ENCODE measurements at places on chromosomes 11 and 22. TPM values are rescaled to one million over a fixed set of nuclear protein-coding genes. Genes with fewer than 3 reads are reported as not detected.

Gene CHST1
- 0.65 TPM for total RNA-seq

Gene TRIM44
- 33.9 TPM for total RNA-seq

GRCh38 chr11:95222817-95223216 lies 8.2 kb downstream of the SESN3 start:
- no peak for DNase-seq

Gene TTC36
- total RNA-seq: 1.6 TPM

Gene C11orf86
- total RNA-seq: not detected

DNA sequence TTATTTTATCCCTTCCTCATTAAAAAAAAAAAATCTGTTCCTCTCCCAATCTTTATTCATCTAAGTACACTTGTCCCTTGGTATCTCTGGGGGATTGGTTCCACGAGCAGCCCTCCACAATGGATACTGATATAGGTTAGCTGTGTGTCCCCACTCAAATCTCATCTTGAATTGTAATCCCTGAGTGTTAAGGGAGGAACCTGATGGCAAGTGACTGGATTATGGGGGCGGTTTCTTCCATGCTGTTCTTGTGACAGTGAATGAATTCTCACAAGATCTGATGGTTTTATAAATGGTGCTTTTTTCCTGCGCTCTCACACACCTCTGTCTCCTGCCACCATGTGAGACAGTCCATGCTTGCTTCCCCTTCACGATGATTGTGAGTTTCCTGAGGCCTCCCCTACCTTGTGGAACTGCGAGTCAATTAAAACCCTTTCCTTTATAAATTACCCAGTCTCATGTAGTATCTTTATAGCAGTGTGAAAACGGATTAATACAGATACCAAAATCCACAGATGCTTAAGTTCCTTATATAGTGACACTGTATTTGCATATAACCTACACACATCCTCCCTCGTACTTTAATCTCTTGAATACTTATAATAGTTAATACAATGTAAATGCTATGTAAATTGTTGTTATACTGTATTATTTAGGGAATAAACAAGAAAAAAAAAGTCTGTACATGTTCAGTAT lies 62.0 kb downstream of the PACS1 start:
- no peak for DNase-seq

- DNase-seq: no peak
Observed at GRCh38 chr11:2836315-2837095, 49.1 kb downstream of the CDKN1C start.

GRCh38 chr11:3950996-3951660 lies 95.7 kb downstream of the STIM1 start:
- no peak for DNase-seq

- peak; percentile 67 for DNase-seq
Observed at GRCh38 chr11:68191661-68192579, 21.2 kb downstream of the KMT5B start.

Gene RNASEH2C
- total RNA-seq: 81.1 TPM

Gene ME3
- 25.0 TPM for total RNA-seq

GRCh38 chr11:85699957-85700741 lies 14.2 kb upstream of the CCDC89 start:
- DNase-seq: no peak

GRCh38 chr11:824942-825341 lies 2.8 kb upstream of the CRACR2B start:
- no peak for DNase-seq

- DNase-seq: no peak
Observed at GRCh38 chr11:120629407-120630080, 118.0 kb downstream of the GRIK4 start.

- no peak for DNase-seq
Observed at GRCh38 chr11:620935-621814, 3.6 kb downstream of the CDHR5 start.

DNA sequence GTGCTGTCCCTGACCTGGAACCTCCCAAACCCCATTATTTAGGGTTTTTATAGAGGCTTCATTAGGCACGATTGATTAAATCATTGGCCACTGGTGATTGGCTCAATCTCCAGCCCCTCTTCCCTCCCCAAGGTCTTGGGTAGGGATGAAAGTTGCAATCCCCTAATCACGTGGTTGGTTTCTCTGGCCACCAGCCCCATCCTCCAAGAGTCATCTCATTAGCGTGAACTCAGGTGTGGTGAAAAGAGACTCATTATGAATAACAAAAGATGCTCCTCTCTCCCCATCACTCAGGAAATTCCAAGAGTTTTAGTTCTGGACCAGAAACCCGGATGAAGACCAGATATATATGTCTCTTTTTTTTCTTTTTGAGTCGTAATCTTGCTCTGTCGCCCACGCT lies 7.6 kb upstream of the MARK2 start:
- DNase-seq: no peak

GRCh38 chr11:88353835-88354496 lies 16.4 kb upstream of the CTSC start:
- no peak for DNase-seq

DNA sequence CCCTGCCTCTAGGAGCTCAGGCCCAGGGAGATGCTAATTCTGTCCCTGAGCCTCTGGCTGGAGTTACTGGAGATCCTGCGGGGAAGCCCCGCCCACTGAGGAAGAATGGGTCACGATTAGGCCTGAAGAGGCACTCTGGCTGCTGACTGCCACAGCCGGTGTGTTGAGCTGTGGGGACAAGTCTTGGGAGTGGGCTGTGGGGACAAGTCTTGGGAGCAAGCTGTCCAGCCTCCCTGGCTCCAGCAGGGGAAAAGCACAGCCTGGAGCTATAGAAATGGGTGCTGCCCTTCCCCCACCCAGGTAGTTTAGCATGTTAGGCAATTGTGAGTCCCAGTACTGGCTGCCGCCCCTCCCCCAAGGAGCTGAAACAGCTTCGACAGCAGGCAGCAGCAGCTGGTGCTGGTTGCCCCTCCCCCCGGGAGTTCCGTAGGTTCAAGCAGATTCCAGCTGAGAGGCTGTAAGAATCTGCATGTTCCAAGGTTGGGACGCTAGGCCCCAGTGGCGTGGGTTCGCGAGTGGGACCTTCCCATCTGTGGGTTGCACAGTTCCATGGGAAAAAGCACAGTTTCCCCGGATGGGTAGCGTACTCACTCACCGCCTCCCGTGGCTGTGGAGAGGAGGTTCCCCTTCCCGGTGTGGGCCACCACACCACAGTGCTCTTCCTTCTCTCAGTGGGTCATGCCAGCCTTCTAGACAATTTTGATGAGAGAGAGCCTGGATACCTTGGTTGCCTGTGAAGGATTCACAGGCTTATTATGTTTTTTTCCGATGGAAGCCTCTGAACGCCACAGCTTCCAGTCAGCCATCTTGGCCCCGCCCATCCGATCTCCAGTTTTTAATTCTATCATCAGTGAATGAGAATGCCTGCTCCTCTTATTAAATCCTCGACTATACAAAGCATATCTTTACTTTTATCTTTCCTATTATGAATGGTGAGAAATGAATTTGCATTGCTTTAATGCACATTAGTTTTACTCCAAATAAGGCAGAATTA lies 61.5 kb downstream of the MSANTD4 start:
- no peak for DNase-seq

DNA sequence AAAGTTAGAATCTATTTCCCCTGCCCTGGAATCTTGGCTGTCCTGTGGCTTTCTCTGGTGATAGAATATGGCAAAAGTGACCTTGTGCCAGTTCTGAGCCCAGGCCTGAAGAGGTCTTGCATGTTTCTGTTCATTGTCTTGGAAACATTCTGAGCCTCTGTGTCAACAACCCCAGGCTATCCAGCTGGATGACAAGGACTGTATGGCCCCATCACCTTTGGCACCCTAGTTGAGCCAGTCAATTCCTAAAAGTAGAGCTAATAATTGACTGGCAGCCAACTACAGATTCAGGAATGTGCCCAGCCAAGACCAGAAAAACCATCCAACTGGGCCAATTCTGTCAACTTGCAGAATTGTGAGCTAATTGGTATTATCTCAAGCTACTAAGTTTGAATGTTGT lies 514.1 kb upstream of the LARGE1 start:
- DNase-seq: no peak

Gene ESAM
- total RNA-seq: 9.9 TPM

GRCh38 chr22:19996694-19997384 lies 19.8 kb downstream of the ARVCF start:
- no peak for DNase-seq

DNA sequence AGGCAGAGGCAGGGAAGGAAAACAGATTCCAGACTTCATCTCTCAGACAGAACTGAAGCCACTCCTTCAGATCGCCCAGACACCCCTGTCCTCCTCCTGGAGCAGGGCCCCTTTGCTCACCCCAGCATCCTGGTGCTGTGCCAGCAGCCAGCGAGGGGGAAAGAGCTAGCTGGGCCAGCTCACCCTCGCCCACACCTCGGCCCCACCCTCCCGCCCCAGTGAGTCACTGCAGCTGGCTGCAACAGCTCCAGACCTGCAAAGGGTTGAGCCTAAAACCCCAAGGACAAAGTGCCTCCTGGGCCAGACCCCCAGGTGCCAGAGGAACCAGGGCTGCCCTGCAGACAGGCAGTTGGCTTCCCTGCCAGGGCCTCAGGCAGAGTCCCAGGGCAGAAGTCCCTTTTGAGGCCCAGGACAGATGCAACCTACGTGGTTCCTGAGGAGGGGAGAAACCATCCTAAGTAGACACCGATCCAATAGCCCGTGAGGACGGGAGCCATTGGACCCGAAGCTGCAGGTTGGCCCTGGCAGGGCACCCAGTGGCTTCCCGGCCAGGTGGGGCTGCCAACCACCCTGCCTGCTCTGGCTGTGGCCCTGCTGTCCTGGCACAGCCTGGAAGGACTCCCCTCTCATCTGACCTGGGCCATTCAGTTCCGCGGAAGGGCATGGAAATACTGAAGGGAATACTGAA lies 7.2 kb downstream of the AHNAK start:
- no peak for DNase-seq

Gene C11orf16
- total RNA-seq: not detected

Gene SLC1A2
- total RNA-seq: under 0.01 TPM

DNA sequence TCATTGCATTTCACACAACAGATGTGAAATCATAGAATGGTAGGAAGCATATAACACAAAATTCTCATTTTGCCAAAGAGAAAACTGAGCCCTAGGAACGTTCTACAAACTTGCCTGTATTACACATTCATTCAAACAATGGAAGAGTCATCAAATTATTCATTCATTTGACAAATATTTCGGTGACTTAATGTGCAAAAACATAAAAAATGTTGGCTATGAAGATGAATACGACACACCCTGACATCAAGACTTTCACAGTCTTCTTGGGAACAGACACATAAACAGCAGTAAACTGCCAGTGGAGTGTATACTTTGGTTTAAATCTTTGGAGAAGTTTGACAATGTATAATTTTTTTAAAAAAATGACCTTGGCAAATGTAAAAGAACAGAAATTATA lies 20.4 kb upstream of the C11orf87 start:
- DNase-seq: no peak

GRCh38 chr11:130115218-130115617 lies 44.4 kb upstream of the ST14 start:
- no peak for DNase-seq

Gene IFTAP
- total RNA-seq: 13.2 TPM

- no peak for DNase-seq
Observed at GRCh38 chr11:2317354-2318050, 15.7 kb downstream of the TSPAN32 start.

- no peak for DNase-seq
Observed at GRCh38 chr11:76704171-76704948, 33.8 kb upstream of the LRRC32 start.

DNA sequence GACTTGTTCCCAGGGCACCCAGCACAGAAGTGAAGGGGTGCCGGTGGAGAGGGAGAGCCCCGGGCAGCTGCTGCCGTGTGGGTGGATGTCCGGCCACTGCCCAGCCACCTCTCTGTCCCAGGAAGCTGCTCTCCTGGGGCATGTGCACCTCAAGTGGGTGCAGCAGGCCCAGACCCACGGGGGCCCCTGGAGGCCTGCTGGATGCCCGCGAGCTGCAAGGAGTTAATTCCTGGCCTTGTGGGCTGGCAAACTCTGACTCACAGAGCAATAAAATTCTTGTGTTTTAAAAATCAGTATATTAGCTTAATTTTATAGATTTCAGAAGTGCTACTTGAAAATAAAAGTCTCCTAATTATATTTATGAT lies 37.4 kb upstream of the KCNQ1OT1 start:
- DNase-seq: no peak

GRCh38 chr11:134459246-134460061 lies 47.4 kb upstream of the B3GAT1 start:
- no peak for DNase-seq

DNA sequence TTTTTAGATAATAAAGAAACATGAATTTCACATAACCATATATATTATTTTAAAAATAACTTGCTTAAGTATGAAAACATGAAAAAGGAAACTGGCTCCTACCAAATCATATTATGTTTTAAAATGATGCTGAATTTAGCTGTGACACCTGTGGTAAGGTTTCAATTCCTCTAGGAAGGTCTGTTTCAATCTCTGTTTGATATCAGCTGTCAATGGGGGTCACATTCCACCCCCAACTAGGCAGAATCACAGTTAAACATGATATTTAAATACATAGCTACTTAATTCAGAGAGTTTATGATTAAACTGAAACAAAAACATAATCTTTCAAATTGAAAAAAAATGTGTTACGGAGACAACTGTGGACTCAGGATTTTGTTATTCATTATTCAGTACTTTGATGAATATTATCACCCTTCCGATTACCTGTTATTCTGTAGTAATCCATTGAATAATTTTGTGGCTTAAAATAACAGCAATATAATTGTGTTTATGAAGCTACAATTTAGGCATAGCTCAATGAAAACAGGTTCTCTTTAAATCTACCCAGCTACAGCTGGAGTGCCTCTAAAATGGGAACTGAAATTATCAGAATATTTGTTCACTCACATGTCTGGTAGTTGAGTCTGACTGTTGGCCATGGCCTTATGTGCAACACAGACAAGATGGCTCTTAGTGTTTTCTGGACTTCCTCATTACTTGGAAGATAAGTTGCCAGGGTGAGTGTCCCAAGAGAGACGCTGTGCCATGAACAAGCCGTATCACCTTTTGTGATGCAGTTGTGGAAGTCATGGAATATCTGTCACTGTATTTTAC lies 244.6 kb upstream of the ANO3 start:
- no peak for DNase-seq

Gene CDC45
- total RNA-seq: 31.2 TPM

Gene CRYBB2
- total RNA-seq: not detected

Gene CELF1
- total RNA-seq: 64.8 TPM

DNA sequence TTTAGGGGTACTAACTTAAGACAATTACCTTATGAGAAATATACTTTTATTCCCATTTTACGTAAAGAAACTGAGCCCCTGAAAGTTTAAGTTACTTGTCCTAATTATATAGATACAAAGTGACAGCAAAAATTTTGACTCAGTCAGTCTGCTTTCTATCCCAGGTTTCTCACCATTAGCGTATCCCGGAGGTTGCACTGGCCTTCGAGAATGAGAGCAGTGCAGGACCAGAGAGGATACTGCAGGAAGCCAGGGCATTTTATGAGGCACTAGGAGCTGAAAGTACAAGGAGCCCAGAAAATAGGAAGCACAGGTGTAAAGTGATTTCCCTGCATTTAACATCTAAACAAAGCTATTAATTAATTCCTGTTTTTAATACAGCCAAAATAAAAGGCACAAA lies 55.4 kb downstream of the GRIA4 start:
- DNase-seq: no peak

Gene GRIA4
- 0.69 TPM for total RNA-seq

- DNase-seq: no peak
Observed at GRCh38 chr22:37472418-37473006, 13.7 kb downstream of the MFNG start.

GRCh38 chr22:22450343-22450839 lies 58.2 kb downstream of the ZNF280B start:
- DNase-seq: no peak

GRCh38 chr11:20156280-20156875 lies 3.9 kb downstream of the DBX1 start:
- no peak for DNase-seq

Gene IGLL1
- not detected for total RNA-seq

Gene CYB5R2
- 17.9 TPM for total RNA-seq

Gene SCUBE1
- total RNA-seq: not detected

- DNase-seq: no peak
Observed at GRCh38 chr11:88629496-88629895, 292.0 kb upstream of the CTSC start.

All from epithelial cell of proximal tubule (primary cell).